ENCODE measurements at places on chromosomes 11 and 22. TPM values are rescaled to one million over a fixed set of nuclear protein-coding genes. Genes with fewer than 3 reads are reported as not detected.

Gene WNT11
- not detected for total RNA-seq

Gene CFAP300
- total RNA-seq: 1.2 TPM

Gene GLYAT
- total RNA-seq: not detected

GRCh38 chr11:58506935-58507334, 970 bp downstream of the OR5B21 start:
- no peaks in the 10 kb centered on the region for H3K36me3 ChIP-seq
- no peaks in the 10 kb centered on the region for H3K4me1 ChIP-seq
- H3K27ac ChIP-seq: no peak overlapping the region
- H3K27me3 ChIP-seq: no peaks in the 10 kb centered on the region
- H3K4me3 ChIP-seq: no peak overlapping the region

GRCh38 chr11:74070723-74071492, 62.0 kb upstream of the UCP3 start:
- no peak overlapping the region for H3K27ac ChIP-seq
- no peak for DNase-seq
- H3K4me1 ChIP-seq: no peaks in the 10 kb centered on the region
- H3K27me3 ChIP-seq: no peaks in the 10 kb centered on the region

DNA sequence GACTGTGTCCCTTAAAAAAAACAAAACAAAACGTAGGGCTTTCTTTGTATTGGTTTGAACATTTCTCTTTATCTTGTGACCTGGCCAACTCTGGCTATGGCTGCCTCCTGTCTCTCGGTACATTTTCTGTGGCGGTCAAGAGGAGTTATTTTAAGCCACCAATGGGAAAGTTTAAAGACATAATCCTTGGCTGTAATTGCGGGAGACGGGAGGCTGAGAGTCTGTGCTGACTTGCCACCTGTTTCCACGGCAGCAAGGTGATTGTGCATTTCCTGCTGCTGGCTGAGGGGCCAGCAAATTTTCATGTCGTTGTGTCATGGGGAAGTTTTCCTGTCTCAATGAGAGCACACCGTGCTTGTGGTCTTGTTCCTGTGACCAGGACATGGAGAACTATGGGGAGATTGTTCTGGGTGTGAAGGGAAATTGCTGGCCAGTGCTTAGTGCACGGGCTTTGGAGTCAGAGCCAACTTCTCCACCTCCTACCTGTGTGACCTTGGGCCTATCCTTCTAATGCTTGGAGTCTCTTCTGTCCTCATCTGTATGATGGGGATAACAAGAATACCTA, 11.0 kb downstream of the PTPRJ start:
- no peaks in the 10 kb centered on the region for H3K36me3 ChIP-seq
- peaks cover 2% of the 10 kb centered on the region for H3K4me1 ChIP-seq
- H3K27me3 ChIP-seq: no peaks in the 10 kb centered on the region
